ENCODE measurements at places on chromosomes 6 and 20.

- no peak for DNase-seq
Measured at GRCh38 chr20:7765221-7765620, 175.0 kb downstream of the HAO1 start.

DNA sequence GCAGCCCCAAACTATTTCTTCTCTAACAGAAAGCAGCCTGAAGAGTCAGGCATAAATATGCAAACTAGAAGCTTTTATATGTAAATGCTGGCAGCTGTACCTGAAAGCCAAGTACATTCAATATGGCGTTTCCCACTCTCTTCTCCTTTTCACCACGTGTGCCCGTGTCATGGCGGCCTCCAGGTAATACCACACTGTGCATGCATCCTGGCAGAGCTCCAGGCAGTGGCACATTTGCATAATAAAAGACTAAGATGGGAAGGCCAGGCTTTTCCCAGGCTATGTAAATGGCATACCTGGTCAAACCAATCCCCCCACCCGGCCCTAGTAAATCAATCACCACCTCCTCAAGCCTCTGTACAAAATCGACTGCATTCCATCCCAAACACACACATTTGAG, 120.6 kb downstream of the MMUT start:
- DNase-seq: no peak

DNA sequence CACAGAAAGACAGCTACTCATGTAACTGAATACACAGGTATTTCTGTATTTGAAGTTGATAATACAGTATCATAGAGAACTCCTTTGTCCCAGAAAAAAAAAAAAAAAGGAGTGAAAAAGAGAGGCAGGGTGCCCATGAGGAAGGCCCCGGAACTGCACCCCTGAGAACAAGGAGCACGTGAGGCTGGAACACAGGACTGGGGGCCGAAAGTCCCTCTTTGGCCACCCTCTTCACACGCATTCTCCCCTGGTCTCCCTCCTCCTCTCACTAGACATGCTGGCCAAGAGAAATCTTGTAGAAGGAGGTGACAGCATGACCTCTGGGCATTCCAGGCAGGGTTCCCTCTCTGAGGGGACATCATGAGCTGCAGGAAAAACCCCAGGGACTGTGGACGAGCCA, 62.7 kb upstream of the TRAF3IP2 start:
- DNase-seq: no peak

DNA sequence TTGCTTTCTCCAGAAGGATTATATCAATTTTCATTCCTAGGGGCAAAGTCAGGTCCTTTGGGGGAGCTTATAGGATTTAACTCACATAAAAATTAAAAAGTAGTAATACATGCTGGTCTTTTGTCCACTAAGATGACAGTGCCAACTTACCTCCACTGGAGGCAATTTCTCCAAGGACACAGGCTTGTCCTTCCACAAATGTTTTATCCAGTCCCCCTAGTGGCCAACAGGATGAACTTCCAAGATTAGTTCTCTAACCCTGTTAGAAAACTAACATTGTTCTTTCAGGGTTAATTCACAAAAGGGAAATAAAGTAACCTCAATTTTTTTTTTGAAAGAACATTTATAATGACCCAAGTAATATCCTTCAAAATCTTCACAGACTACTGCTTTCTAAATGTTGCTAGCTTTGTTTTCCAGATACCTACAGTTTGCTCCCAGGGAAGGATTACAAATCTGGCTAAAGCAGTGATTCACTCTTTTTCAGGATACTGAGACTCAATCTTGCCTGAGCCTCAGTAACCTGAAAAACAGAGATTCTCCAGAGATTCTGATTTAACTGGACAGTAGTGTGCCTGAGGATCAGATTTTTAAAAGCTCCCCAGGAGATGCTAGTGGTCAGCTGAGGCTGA, 31.7 kb upstream of the UBR2 start:
- DNase-seq: peak; percentile 21

DNA sequence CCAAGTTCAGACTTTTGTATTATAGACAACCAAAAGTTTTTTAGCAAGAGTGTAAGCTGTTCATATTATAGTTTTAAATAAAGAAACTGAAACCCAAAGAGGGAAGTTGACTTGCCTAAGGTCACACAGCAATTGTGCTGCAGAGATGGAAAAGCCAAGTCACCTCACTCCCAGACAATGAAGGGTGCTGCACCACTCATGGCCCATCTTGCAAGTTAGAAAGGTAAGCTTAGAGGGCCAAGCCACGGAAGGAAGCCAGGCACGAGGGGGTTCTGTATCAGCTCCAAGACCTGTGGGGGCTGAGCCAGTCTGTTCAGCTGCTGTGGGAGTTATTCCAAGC, 860 bp downstream of the DEFB124 start:
- peak; percentile 18 for DNase-seq

DNA sequence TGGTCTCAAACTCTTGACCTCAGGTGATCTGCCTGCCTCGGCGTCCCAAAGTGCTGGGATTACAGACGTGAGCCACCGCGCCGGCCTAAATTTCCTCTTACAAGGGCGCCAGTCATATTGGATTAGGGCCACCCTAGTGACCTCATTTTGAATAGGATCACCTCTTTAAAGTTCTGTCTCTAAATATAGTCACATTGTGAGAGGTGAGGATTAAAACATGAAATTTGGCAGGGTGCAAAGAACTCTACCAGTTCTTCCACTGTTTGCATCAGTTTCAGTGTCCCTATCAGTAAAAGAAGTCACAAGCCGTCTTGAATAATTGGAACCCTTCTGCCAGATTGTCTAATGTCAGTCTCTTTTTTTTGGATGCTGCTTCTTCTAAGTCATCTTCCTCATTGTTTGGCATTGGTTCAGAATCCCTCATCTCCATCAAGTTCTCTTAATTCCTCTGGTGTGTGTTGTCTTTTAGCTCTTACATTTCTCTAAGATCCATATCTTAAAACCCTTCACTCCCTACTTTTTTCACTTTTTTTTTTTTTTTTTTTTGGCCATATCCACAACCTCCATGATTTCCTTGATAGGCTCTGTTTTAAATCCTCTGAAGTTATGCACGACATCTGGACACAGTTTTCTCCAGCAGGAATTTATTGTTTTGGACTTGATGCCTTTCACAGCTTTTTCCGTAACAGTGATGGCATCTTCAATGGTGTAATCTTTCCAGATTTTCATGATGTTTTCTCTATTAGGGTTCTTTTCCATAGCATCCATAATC, 56.8 kb downstream of the NCOA3 start:
- DNase-seq: no peak

- no peak for DNase-seq
Measured at GRCh38 chr6:164579035-164579434, 730.4 kb downstream of the C6orf118 start.

DNA sequence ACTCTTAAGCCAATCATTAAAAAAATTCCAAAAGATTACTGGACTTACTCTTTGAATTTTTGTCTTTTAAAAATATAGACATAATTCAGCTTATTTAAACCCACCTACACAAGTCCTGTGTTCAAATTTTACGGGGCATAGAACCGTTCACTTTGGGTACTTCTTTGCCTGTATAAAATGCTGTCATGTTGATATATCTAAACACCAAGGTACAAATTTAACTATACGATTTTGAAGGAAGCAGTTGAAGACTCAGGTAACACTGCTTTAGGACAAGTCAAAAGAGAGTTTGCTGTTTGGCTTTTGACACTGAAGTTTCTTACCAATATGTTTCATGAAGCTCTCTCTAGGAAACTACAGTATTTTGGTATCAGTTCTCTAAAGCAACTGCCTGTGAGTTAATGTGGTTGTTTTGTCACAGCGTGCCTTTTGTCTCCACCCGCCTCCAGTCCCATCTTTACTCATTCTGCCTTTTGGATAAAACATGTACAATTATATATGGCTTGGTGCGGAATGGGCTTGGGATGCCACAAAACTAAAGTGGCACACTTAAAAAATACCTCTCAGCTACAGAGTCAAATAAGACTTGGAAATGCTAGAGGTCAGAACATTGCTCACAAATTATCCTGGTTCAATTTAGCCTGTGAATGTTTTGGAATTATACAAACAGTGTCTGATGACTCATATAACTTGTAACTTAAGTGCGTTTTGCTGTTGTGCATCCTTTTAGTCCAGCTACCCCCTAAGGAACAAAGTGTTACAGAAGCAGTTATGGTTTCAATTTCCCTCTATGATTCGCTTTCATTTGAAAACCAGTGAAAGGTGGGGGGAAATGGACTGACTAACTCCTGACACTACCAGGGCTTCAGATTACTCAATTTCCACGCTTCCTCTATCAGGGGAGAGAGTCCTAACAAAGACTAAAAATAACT, 38.7 kb downstream of the RGS17 start:
- no peak for DNase-seq

DNA sequence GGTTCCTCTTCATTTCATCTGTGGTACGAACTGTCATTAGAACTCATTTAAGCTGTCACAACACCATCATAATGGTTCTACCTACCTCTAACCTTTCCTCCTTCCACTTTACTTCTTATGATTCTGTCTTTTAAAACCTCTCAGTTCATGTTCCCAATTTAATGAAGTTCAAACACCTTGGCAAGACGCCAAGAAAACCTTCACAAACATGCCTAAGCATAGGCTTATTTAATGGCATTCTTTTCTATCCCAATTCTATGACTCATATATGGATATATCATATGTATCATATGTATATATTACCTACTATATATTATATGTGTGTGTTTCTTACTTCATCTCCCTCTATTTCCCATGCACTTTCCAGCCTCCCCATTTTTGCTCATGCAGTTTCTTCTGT, 283.4 kb upstream of the TBX18 start:
- DNase-seq: no peak

DNA sequence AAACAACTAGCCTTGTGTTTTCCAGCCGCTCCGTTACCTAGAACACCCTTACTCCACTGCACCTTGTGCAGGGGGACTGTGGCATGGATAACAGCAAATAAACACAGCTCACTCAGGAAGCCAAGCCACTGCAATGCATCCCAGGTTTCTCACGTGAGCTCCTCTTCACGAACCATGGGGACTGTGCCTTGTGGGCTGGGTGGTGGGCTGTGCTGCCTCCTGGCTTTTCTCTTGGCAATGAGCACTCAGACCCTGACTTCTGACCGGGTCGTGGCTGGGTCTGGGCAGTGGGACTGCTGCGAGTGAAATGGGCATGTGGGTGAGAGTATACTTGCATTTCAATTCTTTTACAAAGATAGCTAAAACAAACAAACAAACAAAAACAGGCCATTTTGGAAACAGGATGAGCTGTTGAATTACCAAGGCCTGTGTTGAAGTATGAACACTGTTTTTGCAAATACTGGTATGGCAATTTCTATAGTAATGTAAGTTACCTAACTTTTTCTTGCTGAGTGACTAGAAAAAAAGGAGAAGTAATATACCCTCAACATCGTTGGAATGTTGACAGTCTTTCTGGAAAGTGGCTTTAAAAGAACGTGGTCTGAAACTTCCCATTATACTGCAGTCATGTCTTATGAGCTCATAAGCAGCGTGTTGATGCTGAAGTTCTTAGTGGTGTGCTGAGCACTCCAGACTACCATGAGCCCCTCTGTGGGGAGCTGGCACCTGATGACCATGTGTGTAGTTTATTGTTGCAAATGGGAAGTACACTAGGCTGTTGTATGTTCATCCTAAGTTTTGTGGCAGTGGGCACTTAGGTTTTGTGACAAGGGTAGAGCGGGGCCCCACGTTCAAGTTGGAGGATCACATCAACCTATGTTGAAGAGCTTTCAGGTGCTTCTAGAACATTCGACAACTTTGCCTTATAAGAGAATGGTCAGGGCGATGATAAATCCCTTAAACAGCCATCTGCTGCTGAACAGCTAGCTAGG, 120.4 kb downstream of the ARMC2 start:
- no peak for DNase-seq

DNA sequence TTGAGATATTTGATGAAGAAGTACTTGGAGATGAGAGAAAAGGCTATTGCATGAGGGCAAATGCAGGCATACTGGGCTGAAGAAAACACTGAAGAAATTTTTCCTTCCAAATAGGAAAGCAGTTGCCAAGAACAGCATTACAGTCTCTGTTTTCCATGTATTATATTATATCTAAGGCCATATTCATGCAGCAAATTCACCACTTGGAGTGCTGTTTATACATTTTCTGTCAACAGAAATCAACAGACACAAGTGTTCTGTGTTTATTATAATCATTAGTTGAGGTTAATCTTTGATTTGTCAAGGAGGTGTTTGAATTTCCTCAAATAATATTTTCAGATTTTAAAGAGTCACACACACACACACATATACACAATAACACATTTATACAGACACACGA, 268.8 kb upstream of the PLCB4 start:
- DNase-seq: no peak

DNA sequence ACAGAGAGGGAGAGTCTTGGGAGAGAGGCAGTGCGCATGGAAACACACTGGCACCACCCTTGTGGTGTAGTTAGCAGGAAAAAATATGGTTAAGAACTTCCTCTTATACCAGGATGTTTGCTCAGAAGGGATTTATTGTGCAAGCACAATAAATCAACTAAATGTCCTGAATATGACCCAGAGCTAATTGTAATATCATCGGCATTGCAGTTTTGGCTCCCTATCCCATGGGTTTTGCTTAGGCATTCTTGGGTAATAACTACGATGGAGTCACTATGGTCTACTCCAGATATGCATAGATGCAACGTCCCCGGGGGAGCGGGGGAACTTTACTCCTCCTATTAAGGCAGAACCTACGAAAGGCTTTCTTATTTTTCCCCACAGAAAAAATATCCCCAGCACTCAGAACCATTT, 751.6 kb downstream of the EYS start:
- DNase-seq: no peak

DNA sequence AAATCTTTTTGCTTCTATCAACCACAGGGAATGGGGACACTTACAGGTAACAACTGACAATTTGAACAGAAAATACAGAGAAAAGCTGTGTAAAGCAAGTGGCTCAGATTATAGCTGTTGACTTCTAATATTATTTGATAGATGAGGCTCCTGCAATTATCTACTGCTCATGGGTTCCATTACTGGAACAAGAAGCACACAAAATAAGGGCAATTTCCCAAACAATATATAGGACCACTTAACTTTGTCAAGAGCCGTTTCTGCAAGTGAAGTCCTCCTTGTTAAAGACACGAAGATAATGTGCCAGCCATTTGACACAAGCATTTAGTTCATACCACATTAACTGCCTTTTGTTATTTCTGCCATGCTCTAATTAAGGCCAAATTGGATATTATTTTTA, 315.5 kb upstream of the ARID1B start:
- DNase-seq: no peak

DNA sequence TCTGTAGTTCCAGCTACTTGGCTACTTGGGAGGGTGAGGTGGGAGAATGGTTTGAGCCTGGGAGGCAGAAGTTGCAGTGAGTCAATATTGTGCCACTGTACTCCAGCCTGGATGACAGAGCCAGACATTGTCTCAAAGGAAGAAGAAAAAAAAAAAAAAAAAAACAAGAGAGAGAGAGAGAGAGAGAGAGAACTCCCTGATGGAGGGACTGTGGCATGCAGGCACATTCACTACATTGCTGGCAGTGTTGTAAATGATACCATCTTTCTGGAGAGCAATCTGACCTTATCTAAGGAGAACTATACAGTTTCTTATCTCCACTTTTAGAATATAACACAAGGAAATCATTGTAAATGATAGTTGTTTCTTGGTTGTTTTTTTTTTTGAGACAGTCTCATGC, 85.1 kb downstream of the MDN1 start:
- no peak for DNase-seq
